ENCODE measurements at places on chromosomes 5 and 9.

GRCh38 chr9:123861086-123861755 lies 68.7 kb downstream of the DENND1A start:
- DNase-seq: no peak

GRCh38 chr5:32299059-32299677 lies 13.6 kb downstream of the MTMR12 start:
- no peak for DNase-seq

DNA sequence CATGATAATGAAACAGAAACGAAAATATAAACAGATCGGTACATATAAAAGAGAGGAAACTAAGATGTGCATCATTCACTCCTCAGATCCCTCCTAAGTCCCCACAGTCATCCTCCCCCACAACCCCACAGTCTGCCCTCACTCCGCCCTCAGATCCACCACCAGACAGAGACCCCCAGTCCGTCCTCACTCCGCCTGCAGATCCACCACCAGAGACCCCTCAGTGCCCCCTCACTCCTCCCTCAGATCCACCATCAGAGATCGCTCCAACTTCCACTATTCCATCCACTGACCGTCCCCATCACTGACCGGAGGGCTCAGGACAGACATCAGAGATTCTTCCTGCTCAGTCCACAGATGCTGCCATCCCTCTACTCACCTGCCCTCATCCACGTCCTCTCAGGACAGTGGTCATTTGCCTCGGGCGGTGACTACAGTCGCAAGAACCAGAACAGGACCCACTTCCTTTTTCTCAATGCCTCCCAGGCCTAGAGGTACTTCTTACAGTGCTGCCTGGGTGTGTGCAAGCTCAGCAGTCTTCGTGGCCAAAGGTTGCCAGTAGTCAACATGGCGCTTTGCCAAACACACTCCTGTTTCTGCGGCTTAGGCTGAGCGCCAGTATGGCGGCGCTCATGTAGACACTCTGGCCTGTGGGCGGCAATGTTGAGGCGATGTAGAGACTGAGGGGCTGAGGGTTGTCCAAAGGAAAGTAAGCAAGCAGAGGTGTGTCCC lies 8.3 kb upstream of the SPATA31C1 start:
- DNase-seq: no peak

DNA sequence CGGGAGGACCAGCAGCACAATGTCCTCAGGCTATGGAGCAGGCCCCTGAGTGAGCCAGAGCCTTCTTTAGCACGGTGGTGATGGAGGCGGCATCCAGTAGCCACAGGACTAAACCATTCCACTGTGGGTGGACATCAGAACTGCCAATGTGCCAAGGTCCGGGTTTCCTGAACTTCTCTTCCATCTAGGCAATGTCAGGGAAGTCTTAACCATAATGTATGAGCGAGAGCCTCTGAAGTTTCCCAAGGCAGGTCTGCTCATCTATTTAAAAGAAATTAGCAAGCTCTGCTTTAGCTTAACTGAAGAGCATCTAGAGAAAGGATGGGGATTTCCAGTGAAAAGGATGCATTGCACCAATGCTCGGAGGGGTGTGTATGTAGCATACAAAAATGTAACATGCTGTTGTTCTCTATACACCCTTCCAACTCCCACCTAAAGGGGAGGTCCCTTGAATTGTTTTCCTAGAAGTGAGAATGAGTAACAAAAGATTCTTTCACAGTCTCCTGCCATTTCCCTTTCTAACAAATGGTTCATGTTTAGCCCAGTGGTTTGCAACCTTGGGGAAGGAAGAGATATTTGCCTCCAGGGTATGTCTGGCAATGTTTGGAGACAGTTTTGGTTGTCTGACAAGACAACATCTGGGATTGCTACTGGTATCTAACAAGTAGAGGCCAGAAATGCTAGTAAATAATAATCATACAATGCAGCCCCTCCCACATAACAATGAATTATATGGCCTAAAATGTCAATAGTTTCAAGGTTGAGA lies 6.1 kb upstream of the RXFP3 start:
- DNase-seq: no peak

Measured in D341Med (cell line).